NCI-H460 (cell line): ENCODE measurements at places on chromosomes 2 and 18.

DNA sequence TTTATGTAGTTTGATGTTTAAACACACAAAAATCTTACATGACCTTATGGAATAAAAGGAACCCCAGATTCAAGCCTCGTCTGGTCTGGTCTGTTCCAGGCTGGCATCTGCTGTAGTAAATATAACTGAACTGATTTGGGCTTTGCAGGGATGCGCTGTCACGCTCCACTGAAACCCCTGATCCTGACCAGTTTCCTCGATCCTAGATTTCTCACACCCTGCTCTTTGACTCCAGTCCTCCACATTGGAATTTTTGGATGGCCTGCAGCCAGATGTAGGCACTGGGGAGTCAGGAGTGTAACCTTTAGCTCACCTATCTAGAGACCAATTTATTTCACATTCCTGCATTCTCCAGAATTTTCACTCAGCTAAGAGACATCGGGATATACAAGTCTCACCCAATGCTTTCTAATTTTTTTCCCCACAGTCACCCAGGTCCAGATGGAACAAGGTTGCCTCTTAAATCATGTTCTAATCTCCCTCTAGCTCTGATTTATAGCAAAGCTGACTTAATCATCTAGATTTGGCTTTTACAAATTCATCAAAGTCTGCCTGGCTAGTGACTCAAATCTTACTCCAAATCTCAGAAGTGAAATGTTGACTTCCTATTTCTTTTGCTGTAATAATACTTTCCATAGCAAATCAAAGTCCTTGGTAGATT lies 219.6 kb downstream of the CD226 start:
- no peak for DNase-seq

- no peak for DNase-seq
Measured at GRCh38 chr18:27411911-27412310, 226.8 kb upstream of the CHST9 start.

- no peak for DNase-seq
Measured at GRCh38 chr2:32711219-32711618, 83.4 kb downstream of the TTC27 start.

- DNase-seq = no peak
Measured at GRCh38 chr2:48129293-48129950, 223.1 kb upstream of the FBXO11 start.

GRCh38 chr2:239378918-239379640 lies 21.7 kb downstream of the HDAC4 start:
- DNase-seq = no peak

DNA sequence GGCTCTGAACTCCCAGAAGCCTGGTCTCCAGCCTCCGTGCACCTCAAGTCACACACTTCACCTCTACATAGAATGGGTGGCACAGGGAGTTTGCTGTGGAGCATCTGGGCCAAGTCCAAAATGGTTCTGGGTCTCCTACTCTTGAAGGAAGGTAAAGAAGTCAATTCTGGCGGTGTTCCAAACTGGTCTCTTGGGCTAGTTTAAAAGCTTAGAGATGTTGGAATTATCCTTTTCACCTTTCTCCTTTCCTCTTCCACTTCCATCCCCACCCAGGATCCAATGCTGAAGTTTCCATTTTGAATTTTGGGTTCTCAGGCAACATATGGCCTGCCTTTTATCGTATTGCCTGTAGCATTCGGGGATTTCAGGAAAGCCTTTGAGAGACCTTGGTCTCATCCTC lies 325.2 kb downstream of the PDE11A start:
- no peak for DNase-seq
